NCI-H774 (cell line): ENCODE measurements at places on chromosomes 13 and 19.

GRCh38 chr13:80454245-80454644, 113.3 kb upstream of the SPRY2 start:
- no peak for DNase-seq

DNA sequence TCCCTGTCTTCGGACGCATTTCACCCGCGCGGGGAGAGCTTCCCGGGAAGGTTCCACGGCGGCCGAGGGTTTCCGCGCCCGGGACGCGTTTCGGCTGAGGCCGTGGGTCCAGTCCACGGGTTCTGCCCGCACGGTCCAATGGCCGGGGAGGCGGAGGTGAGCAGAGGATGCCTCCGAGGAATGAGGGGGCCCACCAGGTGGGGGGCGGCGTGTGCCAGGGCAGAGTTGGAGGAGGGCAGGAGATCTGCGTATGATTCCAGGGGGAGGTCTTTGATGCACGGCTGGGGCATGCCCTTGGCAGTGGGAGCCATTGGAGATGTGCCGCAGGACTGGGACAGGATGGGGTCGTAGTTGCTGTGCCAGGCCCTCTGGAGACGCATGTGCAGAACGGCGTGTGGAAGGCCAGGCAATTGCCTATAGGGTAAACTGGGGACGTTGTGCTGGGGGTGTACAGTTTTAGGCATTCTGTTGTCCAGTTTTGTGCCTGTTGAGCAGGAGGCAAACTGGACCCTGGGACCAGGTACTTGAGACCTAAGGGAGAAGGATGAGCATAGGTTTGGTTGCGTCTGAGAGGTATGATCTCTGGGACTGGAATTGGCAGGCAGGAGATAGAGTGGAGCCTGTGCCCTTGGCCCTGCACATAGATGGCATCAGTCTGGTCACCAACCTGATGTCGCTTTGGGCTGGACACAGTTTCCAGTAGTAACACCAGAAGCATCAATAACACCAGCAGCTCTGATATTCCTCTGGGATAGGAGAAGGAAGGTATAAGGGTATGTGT, 751 bp downstream of the ZNF584 start:
- no peak for DNase-seq

GRCh38 chr13:88958821-88959220, 1287.7 kb downstream of the SLITRK5 start:
- DNase-seq = no peak

GRCh38 chr13:45886466-45886865, 34.9 kb upstream of the SIAH3 start:
- no peak for DNase-seq

DNA sequence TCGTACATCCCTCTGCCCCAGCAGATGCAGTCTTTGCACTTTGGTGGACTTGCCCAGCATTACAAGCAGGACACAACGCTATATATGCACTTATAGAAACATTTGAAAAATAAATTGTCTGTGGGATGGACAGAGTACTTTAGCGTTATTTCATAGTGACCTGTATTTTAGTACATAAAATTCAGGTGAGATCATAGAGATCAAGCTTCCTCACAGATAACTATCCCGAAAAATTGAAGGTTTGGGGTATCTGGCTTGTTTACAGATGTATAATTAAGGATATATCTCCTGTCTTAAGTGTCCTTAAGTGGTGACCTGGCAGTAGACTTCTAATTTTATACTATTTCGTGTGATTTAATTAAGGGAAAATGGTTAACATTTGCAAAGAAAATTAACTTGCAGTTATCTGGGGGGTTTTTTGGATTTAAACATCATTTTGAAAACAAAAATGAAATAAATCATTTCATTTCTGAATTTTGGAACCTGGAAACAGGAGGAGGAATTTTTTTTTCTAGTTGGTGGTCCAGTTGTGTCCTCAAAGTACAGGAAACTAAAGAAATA, 977 bp upstream of the MAB21L1 start:
- DNase-seq = no peak

DNA sequence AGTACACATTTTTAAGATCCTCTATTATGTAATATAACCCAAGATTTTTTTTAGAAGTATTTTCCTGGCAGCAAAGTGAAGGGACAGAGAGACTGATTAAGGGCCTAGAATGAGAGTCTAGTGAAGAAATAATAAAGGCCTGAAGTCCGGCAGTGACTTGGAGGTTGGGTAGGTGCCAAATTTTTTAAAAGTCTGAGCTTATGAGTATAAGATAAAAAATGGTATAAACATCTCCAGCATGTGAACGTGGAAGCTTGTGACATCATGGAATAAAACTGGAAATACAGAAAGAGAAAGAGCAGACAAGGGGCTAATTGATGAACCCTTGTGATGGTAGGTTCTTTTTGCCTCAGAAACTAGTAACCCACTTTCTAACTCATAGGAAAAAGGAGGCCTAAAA, 174.6 kb downstream of the SUCLA2 start:
- no peak for DNase-seq

DNA sequence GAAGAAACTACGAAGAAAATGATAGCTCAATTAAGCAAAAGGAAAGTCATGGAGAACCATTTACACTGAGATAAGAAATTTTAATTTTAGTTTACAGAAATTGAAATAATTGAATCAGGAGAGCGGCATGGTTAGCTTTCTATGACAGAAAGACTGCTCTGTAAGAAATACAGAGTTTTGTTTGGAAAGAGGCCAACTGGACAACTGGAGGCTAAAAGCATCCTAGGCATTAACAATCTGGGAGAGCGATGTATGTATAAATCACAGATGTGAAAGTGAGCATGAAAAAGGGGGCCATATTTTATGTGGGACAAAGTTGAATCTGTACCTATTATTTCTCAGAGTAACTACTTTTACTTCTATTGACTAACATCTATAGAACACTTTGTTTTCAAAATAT, 1608.8 kb upstream of the PCDH20 start:
- DNase-seq = no peak

DNA sequence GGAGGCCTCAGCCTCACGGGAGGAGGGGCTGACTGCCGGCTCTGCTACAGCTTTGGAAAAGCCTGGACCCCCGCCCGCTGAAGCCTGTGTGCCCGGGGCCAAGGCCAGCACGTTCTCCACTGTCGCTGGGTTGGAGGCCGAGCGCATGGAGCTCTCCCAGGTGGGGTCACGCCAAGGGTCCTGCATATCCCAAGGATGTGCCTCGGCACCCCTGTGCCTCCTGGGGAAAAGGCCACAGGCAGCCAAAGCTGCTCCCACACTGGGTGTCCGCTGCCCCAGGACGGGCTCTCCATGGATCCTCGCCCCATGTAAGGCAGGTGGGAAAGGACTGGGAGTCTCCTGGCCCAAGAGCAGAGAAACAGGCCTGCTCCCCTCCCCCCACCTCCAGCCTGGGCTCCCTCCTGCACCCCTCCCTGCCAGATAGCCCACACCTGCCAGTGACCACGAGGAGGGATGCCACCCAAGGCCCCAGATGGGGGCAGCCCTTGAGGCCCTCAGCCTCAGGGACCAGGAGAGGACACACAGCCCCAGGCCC, 64.0 kb downstream of the MLLT1 start:
- no peak for DNase-seq

GRCh38 chr13:97485320-97485719, 51.4 kb downstream of the RAP2A start:
- no peak for DNase-seq

DNA sequence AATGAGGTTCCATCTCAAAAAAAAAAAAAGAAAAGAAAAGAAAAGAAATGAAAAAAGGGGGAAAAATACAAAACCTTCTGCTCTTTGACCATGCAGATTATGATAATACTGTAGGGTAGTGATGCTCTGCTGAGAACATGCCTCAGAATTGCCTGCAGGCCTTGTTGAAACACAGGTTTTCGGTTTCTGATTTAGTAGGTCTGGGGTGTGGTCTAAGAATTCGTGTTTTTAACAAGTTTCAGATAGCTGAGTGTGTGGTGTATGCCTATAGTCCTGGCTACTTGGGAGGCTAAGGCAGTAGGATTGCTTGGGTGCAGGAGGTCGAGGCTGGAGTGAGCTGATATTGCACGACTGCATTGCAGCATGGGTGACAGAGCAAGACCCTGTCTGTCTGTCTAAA, 14.9 kb upstream of the CYP2B6 start:
- DNase-seq = no peak

GRCh38 chr13:84393981-84394625, 511.8 kb upstream of the SLITRK1 start:
- DNase-seq = no peak

DNA sequence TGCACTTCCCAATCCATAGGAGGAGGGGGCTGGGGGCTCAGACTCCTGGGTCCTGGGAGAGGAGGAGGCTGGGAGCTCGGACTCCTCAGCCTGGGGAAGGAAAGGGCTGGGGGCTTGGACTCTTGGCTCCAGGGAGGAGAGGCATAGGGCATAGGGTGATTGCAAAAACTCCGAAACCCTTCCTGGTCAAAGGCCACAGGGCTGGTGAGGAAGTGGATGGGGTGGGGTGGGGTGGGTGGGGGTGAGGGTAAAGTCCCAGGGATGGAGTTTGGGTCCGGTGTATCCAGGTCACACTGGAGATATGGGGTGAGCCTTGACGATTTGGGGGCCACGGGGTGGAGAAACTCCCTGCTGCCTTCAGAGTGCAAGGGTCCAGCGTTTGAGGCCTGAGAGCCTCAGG, 2.8 kb downstream of the MYH14 start:
- DNase-seq = no peak

DNA sequence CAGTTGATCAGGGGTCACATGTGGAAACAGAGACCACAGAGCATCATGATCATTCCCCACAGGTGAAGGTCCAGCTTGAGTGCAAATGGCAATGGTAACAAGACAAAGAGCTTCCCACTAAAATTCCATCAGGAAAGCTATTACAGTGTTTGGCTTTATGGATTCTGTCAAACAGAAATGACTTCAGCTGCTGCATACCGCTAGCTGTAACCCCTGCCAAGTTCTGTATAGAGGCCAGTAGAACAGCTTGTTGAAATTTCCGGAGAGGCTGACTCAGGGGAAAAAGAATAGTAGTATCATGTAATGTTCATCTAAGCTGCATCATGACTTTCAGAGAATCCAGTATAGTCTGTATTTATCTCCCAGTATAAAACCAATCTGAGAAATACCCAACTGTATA, 1704.7 kb downstream of the SLITRK5 start:
- DNase-seq = no peak

- no peak for DNase-seq
Observed at GRCh38 chr13:93899981-93900380, 579.5 kb downstream of the DCT start.

DNA sequence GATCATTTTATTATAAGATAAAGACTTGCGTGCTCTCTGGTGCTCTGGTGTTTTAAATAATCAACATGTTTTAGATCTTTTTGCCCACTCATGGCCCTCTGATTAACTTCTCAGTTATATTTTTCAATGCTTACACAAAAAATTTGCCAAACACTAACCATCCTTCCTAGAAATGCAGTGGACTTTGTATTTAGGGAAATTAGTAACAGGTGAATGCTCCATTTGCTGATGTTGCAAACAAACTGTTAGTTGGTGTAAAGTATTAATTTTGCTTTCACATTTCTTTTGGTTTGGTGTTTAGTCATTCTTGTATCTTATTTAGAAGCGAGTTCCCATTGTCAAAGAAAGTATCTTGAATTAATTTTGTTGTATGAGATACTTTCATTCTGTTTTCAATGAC, 2.7 kb downstream of the KL start:
- no peak for DNase-seq

GRCh38 chr19:35297922-35298321, 6.0 kb downstream of the MAG start:
- no peak for DNase-seq

GRCh38 chr13:31064636-31065035, 97.1 kb downstream of the HSPH1 start:
- no peak for DNase-seq
